ENCODE measurements at places on chromosomes 6 and 20. TPM values are rescaled to one million over a fixed set of nuclear protein-coding genes. Genes with fewer than 3 reads are reported as not detected.

Gene SGK2
- polyA plus RNA-seq = 7.3 TPM

Gene C6orf163
- polyA plus RNA-seq = 0.25 TPM

Gene TREM1
- 0.93 TPM for polyA plus RNA-seq

Gene DEFB124
- polyA plus RNA-seq = not detected

Gene TOX2
- polyA plus RNA-seq = 39.5 TPM

Gene HSPA1L
- 7.6 TPM for polyA plus RNA-seq

Gene CDSN
- not detected for polyA plus RNA-seq

Gene POLR1H
- 42.2 TPM for polyA plus RNA-seq

Gene PROKR2
- not detected for polyA plus RNA-seq

DNA sequence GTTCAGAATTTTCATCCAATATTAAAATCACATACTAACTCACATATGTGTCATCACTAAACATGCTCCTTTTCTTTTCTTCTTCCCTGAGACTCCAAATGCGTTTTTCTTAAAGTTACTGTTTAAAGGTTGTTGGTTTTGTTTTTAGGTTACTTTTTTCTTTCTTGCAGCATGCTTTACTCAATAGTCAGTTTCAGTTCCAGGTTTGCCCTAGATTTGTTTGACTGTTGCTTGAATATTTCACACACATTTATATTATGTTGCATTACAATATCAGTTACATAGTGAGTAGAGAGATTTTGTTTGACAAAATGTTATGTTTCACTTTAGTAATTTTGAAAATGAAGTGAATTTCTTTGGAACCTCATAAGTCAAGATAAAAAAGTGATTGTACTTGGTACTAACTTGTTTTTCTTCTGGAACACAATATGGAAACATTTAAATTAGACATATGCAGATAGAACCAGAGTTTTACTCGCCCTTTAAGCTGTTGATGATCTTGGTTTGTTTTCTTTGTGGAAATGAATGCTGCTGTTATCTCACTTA, 27.3 kb downstream of the FNDC1 start:
- no peak for DNase-seq

DNA sequence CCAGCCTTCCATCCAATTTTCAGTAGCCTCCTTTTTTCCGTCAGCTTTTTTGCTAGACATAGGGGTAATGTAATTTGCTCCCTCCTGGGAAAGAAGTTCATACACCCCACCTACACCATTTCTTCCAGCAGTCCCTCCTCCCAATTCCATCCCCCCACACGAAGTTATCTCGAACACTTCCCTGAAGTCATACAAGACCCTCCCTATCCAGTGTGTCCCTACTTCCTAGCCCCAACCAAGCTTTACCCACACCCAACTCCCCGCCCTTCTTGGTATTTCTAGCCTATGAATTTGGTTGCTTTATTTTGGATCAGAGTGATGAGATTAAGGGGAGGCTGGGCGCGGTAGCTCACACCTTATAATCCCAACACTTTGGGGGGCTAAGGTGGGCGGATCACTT, 1.0 kb downstream of the UBE2C start:
- DNase-seq = no peak

- no peak for DNase-seq
Measured at GRCh38 chr20:10609276-10609675, 64.5 kb downstream of the JAG1 start.

DNA sequence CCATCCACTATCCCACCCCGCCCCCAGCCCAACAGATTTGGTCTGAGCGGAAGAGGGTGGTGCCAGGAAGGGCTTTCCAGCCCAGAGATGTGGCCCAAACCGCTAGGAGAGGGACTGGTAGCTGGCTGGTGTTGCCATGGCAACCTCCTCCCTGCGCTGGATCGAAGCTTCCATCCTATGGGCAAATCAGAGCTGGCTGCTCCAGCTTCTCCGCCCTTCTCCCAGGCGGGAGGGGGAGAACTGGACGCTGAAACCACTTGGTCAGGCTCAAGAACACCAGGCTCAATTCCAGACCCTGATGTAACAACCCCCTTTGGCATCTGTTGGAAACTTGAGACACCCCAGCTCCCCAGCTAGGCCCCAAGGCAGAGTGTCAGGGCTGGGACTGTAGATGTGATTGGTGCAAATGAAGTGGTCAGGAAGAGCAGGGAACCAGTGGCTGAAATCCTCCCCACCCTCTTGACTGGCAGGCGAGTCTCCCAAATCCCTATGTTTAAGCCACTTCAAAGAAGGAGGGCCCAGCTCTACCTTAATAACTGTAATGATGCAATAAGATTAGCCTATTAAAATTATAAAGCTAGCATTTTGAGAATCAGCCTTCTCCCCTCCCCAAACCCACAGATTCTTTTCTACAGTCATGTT, 4.2 kb downstream of the RIMS4 start:
- DNase-seq = peak; percentile 96

- no peak for DNase-seq
Measured at GRCh38 chr6:31114541-31114878, at the start of gene PSORS1C1. TSS of gene PSORS1C1 (plus strand) at chr6:31114800. CDS start at chr6:31129633, 14,833 bp downstream.

DNA sequence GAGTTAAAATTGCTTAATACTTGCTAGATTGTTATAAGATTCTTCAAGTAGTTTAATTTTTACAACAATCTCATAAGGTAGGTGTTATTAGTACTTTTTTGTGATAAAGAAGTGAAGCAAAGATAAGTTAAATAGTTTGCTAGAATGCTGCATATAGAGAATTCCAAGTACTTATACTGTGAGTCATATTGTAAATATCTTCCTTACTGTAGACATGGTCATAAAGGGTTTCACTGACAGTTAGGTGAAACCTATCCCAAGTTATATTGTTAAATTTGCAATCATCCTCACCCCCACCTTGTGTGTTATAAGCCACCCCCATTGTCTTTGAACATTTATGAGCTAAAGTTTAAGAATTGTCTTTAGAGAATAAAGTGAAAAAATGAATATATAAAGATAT, 142.0 kb downstream of the FAM83B start:
- DNase-seq = no peak

GRCh38 chr20:952196-952795, 36.2 kb upstream of the ANGPT4 start:
- no peak for DNase-seq

- DNase-seq = no peak
Measured at GRCh38 chr20:15857173-15857784, 716.0 kb downstream of the KIF16B start.

DNA sequence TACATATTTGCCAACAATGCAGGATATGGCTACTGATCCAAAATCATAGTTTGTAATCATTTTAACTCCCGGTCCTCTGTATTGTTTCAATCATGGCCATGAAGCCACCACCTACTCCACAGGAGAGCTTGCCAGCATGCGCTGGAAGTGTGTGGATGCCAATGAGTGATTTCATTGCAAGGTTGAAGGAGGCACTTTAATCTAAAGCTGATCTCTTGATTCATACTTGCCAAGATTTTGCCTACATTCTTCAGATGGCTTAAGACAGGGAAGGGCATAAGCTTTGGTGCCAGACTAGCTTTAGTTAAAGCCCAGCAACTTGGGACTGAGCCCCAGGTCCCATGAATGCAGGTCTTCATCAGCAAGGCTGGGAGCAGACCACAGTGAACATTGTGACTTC, 58.8 kb downstream of the TPD52L1 start:
- DNase-seq = no peak

DNA sequence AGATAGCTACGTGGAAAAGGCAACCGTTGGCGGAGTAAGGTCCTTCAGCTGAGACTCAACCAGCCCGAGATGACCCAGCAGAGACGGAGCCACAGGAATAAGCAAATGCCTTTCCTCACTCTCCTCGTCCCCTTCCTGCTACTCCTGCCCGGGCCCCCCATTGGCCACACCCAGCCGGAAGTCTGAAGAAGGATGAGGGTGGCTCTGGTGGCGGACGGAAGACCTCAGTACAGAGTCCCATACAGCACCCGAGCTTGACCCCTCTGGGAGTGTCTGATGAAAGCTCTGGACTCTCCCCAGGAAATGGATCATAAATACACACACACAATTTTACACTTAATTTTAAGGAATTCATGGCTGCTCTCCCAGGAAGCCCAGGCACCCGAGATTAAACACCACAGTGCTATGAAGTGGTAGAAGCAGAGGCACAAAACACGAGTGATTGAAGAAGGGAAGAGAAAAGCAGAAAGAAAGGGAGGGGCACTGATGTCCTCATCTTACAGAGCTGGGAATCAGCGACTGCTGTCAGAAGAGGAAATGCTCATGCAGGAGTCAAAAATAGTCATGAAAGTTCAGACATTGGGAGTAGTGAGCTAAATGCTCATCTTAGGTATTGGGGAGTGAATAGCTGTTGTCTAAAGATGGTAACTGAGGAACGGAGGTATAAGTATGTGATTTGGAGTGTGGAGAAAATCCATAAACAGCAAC, 125.6 kb downstream of the BANF2 start:
- DNase-seq = no peak

DNA sequence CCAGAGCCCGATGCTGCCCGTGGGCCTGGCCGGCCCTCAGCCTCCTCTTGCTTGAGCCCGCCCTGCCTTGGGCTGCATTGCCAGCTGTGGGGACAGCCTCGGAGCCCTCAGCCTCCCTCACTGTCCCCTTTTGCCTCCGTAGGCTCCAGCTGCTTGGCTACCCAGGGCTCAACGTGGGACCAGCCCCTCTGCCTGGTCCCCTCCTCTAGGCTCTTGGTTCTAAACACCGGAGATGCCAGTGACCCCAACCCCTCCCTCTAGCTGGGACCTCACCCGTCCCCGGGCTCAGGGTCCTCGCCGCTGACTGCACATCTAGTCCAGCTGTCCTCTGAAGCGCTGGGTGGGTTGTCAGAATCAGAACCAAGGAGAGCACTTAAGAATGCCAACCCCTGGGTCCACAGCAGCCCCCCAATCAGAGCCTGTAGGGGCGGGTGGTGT, 345.2 kb downstream of the ZFAND3 start:
- DNase-seq = no peak

GRCh38 chr20:10247440-10247839, 28.8 kb downstream of the SNAP25 start:
- DNase-seq = no peak

DNA sequence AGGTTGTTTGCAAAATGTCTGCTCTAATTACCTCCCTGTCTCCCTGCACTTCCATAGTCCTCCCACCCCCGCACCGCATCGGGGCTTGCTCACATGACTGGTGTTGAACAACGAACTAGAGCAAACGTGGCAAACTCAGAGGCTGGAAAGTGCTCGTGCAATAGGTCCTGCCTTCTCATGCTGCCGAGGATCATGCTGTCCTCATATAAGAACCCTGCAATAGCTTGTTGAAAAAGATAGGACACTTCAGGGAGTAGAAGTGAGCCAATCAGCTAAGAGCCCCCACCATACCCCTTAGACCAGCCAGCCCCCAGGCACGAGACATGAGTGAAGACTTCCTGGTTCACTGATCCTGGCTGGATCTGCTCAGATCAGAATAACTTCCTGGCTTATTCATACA, 219.2 kb downstream of the C6orf118 start:
- no peak for DNase-seq

DNA sequence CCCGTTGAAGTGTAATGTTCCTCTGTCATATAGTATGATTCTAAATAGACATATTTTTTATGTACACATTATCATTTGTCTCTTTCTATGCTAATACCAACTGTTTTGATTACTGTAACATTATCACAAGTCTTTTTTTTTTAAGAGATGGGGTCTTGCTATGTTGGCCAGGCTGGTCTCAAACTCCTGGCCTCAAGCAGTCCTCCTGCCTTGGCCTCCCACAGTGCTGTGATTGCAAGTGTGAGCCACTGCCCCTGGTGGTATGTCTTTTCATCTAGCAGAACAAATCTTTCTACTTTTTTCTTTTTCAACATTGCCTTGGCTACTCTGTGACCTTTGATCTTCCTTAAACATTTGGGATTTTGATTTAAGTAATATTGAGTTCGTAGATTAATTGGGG, 57.7 kb downstream of the SLX4IP start:
- DNase-seq = no peak

GRCh38 chr6:37525460-37526357, 26.0 kb upstream of the CCDC167 start:
- peak; percentile 68 for DNase-seq

- peak; percentile 78 for DNase-seq
Measured at GRCh38 chr6:15769511-15770018, 106.7 kb upstream of the DTNBP1 start.

DNA sequence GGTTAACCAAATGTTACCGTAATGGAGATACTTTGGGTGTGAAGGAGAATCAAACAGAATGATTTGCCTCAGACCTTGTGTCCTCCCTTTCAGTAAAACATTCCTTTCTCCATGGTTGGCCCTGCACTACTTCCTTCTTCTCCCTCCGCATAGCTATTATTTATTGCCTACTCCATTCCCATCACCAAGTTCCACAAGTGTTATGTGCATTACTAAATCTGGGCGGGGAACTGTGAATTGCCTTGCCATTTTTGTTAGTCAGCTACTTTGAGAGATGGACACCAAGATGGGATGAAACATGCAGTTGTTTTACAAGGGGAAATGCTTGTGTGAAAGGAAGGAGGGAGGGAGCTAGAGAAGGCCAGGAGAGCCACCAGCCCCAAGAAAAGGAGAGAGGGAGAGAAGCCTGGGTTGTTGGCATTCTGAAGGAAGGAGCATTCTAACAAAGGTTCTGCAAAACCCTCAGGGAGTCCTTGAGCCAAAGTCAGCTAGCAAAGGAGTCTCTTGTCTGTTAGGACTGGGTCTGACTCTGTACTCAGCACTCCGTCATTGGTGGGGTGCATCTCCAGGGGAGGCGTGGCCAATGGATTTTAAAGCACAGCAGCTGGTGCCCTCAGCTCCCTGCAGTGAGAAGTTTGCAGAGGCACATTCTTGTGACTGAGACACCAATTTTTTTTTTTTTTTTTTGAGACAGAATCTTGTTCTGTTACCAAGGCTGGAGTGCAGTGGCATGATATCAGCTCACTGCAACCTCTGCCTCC, 83.6 kb upstream of the CHD6 start:
- DNase-seq = no peak

DNA sequence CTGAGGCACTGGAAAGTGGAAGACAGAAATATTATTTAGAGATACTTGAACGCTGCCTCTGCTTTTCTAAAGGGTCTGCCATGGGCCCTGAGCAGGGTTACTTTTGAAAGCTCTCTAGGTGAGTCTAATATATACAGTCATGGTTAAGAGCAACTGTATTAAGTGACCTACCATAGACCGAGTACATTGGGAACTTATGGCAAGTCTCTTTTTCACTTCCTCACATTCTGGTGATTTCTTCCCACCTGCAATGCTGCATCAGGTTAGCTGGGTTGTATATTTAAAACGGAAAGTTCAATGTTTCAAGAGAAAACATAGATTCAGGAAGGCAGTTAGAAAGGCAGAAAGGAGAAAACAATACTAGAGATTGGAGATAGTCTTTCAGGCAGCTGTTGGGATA, 154.7 kb downstream of the PHF3 start:
- DNase-seq = no peak

DNA sequence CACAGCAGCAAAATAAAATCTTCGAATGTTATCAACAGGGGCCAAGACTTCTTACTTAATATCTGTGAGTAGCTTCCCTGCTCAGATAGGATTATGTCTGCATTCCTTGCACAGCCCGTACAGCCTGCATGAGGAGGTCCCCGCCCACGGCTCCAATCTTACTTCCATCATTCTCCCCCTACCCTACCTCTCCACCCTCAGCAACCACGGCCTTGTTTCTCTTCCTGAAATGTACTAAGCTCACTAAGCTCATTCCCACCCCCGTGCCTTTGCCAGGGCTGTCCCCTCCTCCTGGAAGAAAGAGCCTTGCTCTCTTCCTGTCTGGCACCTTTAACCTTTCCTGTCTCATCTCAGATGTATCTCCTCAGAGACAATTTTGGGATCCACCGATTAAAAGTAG, 120.4 kb downstream of the BCAS1 start:
- DNase-seq = no peak

Data from brain (organoid and tissue), 16 donors.